Aorta (tissue), 5 donors: ENCODE measurements at places on chromosomes 11 and 22. TPM values are rescaled to one million over a fixed set of nuclear protein-coding genes. Genes with fewer than 3 reads are reported as not detected.

DNA sequence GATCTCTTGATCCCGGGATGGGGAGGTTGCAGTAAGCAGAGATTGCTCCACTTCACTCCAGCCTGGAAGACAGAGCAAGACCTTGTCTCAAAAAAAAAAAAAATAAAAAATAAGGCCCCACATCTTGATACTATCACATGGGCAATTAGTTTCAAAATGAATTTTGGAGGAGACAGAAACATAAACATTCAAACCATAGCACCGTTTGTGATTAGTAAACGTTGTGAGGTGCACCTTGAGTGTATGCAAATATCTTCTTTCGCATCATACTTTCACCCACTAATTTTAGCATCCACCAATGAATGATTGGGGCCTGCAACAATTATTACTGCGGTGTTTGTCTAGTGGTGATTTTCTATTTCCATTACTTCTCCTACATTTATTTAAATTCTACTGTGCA lies 11.0 kb upstream of the SPDYC start:
- no peak overlapping the region for H3K4me3 ChIP-seq
- H3K27me3 ChIP-seq: no peaks in the 10 kb centered on the region
- H3K4me1 ChIP-seq: no peaks in the 10 kb centered on the region
- no peak overlapping the region for H3K27ac ChIP-seq
- no peak for DNase-seq
- H3K36me3 ChIP-seq: no peaks in the 10 kb centered on the region

DNA sequence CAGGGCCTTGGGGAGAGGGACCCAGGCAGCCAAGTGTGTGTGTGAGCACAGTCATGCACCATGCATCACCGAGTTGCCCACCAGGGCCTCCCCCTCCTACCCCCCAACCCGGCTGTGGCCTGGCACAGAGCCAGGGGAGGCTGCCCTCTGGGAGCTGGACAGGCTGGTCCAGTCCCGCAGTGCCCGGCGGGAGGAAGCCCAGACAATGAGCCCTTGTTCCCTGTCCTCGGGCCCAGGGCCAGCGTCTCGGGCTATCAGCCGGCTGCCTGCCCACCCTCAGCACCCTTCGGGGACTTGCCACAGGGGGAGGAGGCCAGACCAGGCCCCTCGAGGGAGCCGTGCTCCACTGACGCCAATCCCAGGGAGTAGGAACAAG lies 4.5 kb downstream of the LRRC75B start:
- H3K4me1 ChIP-seq: no peaks in the 10 kb centered on the region
- H3K36me3 ChIP-seq: no peaks in the 10 kb centered on the region
- no peak overlapping the region for H3K4me3 ChIP-seq
- no peak overlapping the region for H3K27ac ChIP-seq
- peak; percentile 71 for DNase-seq

CRYAB gene
- polyA plus RNA-seq: 702 TPM

- H3K27ac ChIP-seq: no peak overlapping the region
- H3K4me1 ChIP-seq: no peaks in the 10 kb centered on the region
- DNase-seq: peak; percentile 67
- H3K27me3 ChIP-seq: no peaks in the 10 kb centered on the region
Measured at GRCh38 chr11:66687831-66688281, 10.2 kb upstream of the RBM4B start.

- H3K36me3 ChIP-seq: no peaks in the 10 kb centered on the region
- no peak overlapping the region for H3K27ac ChIP-seq
- no peak overlapping the region for H3K4me3 ChIP-seq
- no peak for DNase-seq
Measured at GRCh38 chr22:25558341-25558740, 6.1 kb upstream of the GRK3 start.

GRCh38 chr11:2675540-2675939 lies 24.3 kb downstream of the KCNQ1OT1 start:
- no peaks in the 10 kb centered on the region for H3K36me3 ChIP-seq
- DNase-seq: no peak
- H3K4me1 ChIP-seq: no peaks in the 10 kb centered on the region
- no peak overlapping the region for H3K27ac ChIP-seq

GRCh38 chr22:43994416-43994815 lies 29.7 kb upstream of the PARVB start:
- no peaks in the 10 kb centered on the region for H3K36me3 ChIP-seq
- no peak overlapping the region for H3K27ac ChIP-seq
- H3K4me3 ChIP-seq: no peak overlapping the region
- no peaks in the 10 kb centered on the region for H3K27me3 ChIP-seq
- no peaks in the 10 kb centered on the region for H3K4me1 ChIP-seq
- DNase-seq: no peak

- H3K36me3 ChIP-seq: no peaks in the 10 kb centered on the region
- DNase-seq: no peak
- no peaks in the 10 kb centered on the region for H3K27me3 ChIP-seq
- no peaks in the 10 kb centered on the region for H3K4me1 ChIP-seq
- H3K4me3 ChIP-seq: no peak overlapping the region
Measured at GRCh38 chr11:16977994-16978315, 36.3 kb downstream of the PLEKHA7 start.

DNA sequence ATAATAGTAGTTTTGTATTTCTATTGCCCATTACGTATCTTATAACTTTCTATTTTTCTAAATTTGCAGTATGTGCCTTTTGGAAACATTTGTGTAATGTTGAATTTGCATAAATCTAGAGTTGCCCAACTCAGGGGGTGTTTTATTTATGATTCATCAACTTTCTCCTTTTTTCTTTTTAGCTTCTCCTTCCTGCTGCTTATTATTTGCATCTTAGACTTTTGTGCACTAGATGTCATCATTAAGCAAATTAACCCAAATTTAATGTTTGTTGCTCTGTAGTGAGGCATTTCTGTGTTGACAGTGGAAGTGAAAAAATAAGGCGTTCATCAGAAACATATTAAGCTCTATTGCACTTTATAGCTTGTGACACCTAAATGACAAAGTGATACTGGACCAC lies 56.2 kb upstream of the ZBED5 start:
- H3K36me3 ChIP-seq: no peaks in the 10 kb centered on the region
- peaks cover 3% of the 10 kb centered on the region for H3K4me1 ChIP-seq
- H3K27ac ChIP-seq: no peak overlapping the region
- H3K4me3 ChIP-seq: no peak overlapping the region
- no peaks in the 10 kb centered on the region for H3K27me3 ChIP-seq

BCR gene
- polyA plus RNA-seq: 5.3 TPM

DNA sequence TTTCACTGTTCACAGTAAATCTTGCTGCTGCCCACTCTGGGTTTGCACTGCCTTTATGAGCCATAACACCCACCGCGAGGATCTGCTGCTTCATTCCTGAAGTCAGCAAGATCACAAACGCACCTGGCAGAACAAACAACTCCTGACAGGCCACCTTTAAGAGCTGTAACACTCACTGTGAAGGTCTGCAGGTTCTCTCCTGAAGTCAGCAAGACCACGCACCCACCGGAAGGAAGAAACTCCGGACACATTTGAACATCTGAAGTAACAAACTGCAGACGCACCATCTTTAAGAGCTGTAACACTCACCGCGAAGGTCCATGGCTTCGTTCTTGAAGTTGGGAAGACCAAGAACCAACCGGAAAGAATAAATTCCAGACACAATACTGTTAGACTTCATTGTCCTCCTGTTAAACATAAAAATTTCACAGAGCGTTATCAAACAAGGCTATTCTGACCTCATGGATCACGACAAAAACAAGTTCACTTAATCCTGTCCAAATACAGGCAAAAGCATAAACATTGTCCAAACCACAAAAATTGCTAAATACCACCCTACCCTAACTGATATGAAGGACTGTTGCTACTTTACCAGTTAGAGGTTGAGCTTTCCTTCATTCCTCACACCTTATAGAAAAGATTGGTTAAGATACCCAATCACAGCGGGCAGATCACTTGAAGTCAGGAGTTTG lies 3.0 kb upstream of the CCDC117 start:
- peaks cover 1% of the 10 kb centered on the region for H3K4me1 ChIP-seq
- no peaks in the 10 kb centered on the region for H3K27me3 ChIP-seq
- no peak overlapping the region for H3K4me3 ChIP-seq
- H3K27ac ChIP-seq: no peak overlapping the region
- H3K36me3 ChIP-seq: no peaks in the 10 kb centered on the region
- no peak for DNase-seq

CNGA4 gene
- polyA plus RNA-seq: 0.38 TPM

FOLR2 gene
- polyA plus RNA-seq: 8.8 TPM
